ENCODE measurements at places on chromosomes 1 and 21. TPM values are rescaled to one million over a fixed set of nuclear protein-coding genes. Genes with fewer than 3 reads are reported as not detected.

GRCh38 chr21:39452970-39453342 is 1.2 kb downstream of the SH3BGR start:
- no peak for DNase-seq

The GJA9 gene
- not detected for total RNA-seq

GRCh38 chr21:22456241-22456640 is 1458.0 kb downstream of the NCAM2 start:
- DNase-seq, result no peak

GRCh38 chr1:53296117-53296749 is 31.6 kb downstream of the LRP8 start:
- DNase-seq, result no peak

DNA sequence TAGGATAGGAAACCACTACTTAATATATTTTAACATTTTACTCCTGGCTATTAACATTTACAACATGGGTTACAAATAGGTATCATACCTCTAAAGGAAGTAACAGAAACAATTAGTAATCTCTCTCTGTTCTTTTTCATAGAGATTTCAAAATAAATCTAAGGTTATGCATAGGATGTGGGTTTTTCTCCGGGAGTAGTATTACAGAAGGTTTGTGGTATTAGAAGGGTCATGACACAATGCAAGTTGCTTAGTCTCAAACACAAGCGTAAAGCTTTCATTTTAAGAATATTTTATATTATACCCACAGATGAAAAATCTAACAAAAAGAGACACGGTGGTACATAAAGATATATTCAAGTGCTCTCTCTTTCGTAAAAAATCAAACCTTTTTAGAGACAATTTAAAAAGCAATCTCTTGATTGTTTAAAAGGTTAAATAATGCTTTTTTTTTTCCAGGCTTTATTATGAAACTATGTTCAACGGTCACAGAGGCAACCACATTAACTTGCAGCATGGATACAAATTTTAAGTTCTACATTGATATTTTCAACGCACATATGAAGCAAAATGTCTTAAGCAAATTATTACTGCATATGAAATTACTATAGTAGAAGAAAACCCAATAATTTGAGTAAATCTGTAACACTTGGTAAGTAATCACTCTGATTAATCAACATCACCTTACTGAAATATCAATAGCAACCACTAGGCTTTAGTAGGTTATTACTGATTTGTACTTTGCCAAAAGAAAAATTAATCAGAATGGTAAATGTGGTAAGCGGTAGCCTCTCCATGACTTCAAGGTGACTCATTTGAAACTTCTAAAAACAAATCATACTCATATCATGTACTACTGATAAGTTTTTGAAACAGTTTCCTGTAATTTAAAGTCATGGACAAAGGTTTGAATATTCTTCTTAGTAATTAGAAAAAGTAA is 97.4 kb upstream of the GFI1 start:
- no peak for DNase-seq

The DENND4B gene
- 44.6 TPM for total RNA-seq

DNA sequence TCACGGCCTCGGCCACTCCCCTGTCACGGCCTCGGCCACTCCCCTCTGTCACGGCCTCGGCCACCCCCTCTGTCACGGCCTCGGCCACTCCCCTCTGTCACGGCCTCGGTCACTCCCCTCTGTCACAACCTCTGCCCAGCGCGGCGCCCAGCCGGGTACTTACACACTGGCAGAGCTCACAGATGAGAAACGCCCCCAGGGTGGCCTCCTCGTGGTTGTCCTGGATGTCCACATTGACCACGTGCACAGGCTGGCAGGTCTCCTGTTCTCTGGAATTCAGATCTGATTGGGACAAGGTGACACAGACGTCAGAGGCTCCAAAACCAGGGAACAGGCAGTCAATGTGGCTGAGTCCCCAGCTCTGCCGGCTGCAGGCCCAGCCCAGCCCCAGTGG is 3.3 kb upstream of the TMEM240 start:
- DNase-seq, result peak; percentile 88

The NMNAT2 gene
- total RNA-seq, result 3.4 TPM

GRCh38 chr1:101136739-101137138 is 100.1 kb upstream of the S1PR1 start:
- DNase-seq, result no peak

DNA sequence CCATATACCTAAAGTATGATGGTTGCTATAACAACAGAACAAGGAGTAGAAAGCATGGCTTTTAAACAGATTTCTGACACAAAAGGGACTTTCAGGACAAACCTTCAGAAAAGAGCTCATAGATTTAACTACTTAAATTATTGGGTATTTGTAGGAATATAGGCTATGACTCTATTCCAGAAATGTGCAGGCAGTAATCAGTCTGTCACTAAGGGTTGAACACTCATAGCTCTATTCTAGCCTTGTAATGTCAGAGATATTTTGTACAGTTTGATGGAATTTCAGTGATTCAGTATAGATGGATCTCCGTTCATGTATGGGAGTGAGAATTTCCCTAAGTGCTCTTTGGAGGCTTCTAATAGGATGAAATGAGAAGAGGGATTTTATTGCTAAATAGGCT is 82.8 kb downstream of the EXTL2 start:
- no peak for DNase-seq

The TAS1R1 gene
- not detected for total RNA-seq

The SLC35F3 gene
- total RNA-seq, result not detected

GRCh38 chr1:69221524-69221923 is 346.2 kb upstream of the LRRC7 start:
- no peak for DNase-seq
